Transverse colon (tissue), 4 donors: ENCODE measurements at places on chromosomes 2 and 18. TPM values are rescaled to one million over a fixed set of nuclear protein-coding genes. Genes with fewer than 3 reads are reported as not detected.

- H3K4me3 ChIP-seq: no peak overlapping the region
- no peaks in the 10 kb centered on the region for H3K27me3 ChIP-seq
- H3K4me1 ChIP-seq: no peaks in the 10 kb centered on the region
- no peak overlapping the region for H3K27ac ChIP-seq
Measured at GRCh38 chr2:100876231-100876860, 56.4 kb downstream of the NPAS2 start.

DNA sequence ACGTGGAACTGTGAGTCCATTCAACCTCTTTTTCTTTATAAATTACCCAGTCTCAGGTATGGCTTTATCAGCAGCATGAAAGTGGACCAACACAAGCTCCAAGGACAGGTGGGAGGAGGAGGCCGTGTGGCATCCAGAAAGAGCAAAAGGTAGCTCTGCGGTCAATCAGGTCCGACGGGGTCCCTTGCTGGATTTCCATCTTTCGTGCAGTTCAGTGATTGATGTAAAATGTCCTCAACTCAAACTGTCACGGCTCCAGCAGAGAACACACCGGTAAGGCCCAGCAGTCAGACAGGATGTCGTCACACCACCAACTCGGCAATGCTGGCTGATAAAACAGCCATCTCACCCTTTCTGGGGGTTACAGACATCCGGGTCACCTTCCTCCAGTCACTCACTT lies 123.3 kb downstream of the PXDN start:
- no peaks in the 10 kb centered on the region for H3K27me3 ChIP-seq
- H3K36me3 ChIP-seq: no peaks in the 10 kb centered on the region
- peaks cover 26% of the 10 kb centered on the region for H3K4me1 ChIP-seq
- H3K4me3 ChIP-seq: no peak overlapping the region
- no peak overlapping the region for H3K27ac ChIP-seq

DNA sequence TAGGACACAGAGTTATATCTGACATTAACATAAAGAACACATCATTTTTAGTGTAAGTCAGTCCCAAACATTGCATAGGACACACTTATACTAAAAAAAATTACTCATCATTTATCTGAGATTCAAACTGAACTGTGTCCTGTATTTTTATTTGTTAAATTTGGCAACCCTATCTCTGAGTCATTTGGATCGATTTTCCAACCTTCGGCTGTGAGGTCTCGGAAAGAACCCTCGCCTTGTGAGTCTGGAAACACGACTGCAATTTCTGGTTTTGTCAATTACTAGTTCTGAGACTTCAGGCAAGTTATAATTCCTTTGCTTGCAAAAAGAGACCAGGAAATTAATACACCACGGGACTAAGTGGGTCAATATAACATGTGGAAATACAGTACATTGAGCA lies 14.0 kb downstream of the ATP8B1 start:
- H3K4me1 ChIP-seq: peaks cover 84% of the 10 kb centered on the region
- H3K36me3 ChIP-seq: no peaks in the 10 kb centered on the region
- no peak for DNase-seq

PJVK gene
- not detected for total RNA-seq

- no peaks in the 10 kb centered on the region for H3K27me3 ChIP-seq
- H3K4me1 ChIP-seq: peaks cover 32% of the 10 kb centered on the region
- DNase-seq: no peak
- H3K4me3 ChIP-seq: no peak overlapping the region
- H3K27ac ChIP-seq: peak overlapping the region; percentile 3
Measured at GRCh38 chr2:10225291-10226037, 77.2 kb upstream of the HPCAL1 start.

DNA sequence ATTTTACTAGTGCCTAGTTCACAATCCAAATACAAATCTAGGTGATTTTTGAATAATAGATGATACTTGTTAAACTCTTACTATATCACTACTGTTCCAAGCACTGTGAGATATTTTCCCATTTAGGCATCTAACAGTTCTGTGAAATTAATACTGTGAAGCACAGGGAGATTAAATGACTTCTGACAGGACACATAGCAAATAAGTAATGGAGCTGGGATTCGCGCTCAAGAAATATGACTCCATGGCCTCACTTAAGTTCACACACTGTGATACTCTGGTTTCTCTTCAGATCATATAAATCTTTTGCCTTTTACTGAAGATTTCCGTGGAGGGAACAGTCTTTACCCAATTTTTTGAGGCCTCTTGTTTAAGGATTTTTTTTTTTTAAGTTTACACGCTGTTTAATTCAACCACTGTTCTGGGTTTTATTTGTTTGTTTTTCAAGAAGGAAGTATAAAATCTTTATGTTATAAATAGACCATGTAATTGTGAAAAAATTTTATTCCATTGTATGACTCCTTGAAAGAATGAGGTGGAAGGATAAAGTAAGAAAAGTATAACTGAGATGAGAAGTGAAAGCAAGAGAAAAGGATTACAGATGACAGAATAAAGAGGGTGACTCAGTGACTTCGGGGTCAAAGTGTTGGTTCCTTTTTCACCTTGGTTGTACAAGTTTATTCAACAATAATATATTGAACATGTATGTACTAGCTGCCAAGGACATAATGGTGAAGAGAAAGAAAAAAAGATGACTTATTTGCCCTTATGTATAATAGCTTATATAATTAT lies 30.2 kb downstream of the RBM45 start:
- no peak for DNase-seq
- H3K36me3 ChIP-seq: no peaks in the 10 kb centered on the region
- peaks cover 5% of the 10 kb centered on the region for H3K4me1 ChIP-seq
- no peak overlapping the region for H3K4me3 ChIP-seq
- H3K27ac ChIP-seq: no peak overlapping the region

GRCh38 chr18:38790303-38790702 lies 1224.7 kb upstream of the CELF4 start:
- no peak overlapping the region for H3K27ac ChIP-seq
- H3K4me3 ChIP-seq: no peak overlapping the region
- H3K36me3 ChIP-seq: no peaks in the 10 kb centered on the region
- DNase-seq: no peak
- no peaks in the 10 kb centered on the region for H3K27me3 ChIP-seq

CD28 gene
- total RNA-seq: 0.68 TPM

HOXD13 gene
- not detected for total RNA-seq

- H3K36me3 ChIP-seq: no peaks in the 10 kb centered on the region
- no peak overlapping the region for H3K27ac ChIP-seq
- H3K27me3 ChIP-seq: no peaks in the 10 kb centered on the region
- DNase-seq: no peak
Measured at GRCh38 chr2:38626326-38627035, 23.8 kb upstream of the HNRNPLL start.

DNA sequence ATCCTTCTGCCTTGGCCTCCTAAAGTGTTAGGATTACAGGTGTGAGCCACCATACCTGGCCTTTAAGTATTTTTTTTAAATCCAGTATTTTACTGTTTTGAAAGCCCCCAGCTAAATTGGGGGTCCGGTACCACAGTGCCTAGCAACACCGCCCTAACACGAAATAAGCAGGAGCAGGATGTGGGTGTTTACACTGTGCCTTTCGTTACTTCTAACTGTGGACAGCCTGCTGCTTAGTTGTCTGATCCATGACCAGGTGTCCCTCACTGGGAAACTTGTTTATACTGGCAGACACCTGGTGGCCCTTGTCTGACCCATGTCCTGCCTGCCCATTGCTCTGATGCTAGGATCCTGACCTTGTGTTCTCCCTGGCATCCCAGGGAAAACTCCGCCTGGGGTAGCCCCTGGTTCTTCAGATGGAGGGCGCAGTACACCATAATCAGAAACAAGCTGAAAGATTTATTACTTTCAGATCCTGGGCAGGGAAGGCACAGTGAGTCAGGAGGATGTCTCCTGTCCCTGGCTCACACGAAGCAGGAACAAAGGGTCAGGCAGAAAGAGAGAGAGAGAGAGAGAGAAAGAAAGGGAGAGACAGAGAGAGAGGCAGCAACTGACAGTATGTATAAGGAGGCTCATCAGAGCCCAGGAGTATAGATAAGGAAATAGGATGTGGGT lies 55.7 kb downstream of the NCAPH start:
- H3K36me3 ChIP-seq: no peaks in the 10 kb centered on the region
- H3K4me3 ChIP-seq: no peak overlapping the region
- no peaks in the 10 kb centered on the region for H3K4me1 ChIP-seq
- no peak for DNase-seq
- H3K27me3 ChIP-seq: no peaks in the 10 kb centered on the region
- no peak overlapping the region for H3K27ac ChIP-seq

DNA sequence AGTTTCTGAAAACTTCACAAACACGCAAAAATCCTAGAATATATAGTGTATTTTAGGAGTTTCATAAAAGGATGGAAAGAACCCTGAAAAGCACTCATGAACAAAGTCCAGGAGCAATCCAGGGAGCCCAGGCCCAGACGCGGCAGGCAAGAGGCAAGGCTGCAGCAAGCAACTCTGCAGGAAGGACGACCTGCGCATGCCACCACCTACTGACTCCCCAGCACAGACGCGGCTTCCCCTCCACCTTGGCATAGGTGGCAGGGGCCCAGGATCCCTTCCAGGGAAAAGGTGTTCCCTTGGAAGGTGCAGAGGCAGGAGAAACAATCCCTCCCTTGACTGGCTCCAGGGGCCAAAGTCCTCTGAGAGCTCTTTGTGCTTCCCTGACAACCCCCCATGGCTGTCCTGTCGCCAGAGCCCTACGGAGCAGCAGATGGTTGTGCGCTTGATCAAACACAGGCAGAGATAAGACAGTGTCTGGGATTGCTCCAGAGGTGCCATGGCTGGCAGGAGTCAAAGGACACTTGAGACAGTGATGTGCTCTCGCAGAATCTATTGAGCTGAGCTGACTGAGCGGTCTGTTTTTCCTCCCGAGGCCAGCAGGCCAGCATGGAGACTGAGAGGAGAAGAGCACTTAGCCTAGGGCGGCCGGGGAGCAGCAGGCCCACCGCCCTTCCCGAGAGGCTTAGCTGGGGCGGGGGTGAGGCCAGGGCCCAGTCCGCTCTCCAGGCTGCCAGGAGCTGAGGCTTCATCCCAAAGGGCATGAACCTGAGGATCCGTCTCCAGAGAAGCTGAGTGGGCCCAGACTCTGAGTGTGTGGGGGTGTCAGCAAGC lies 10.8 kb upstream of the AMER3 start:
- no peak overlapping the region for H3K4me3 ChIP-seq
- peak; percentile 54 for DNase-seq
- peak overlapping the region; percentile 34 for H3K27ac ChIP-seq
- H3K4me1 ChIP-seq: no peaks in the 10 kb centered on the region

BOLL gene
- total RNA-seq: not detected

- H3K4me1 ChIP-seq: no peaks in the 10 kb centered on the region
- no peak overlapping the region for H3K27ac ChIP-seq
- no peak overlapping the region for H3K4me3 ChIP-seq
- no peaks in the 10 kb centered on the region for H3K27me3 ChIP-seq
Measured at GRCh38 chr2:18966131-18966530, 376.8 kb upstream of the NT5C1B start.

ZC3H6 gene
- 13.0 TPM for total RNA-seq

- no peaks in the 10 kb centered on the region for H3K36me3 ChIP-seq
- H3K4me1 ChIP-seq: no peaks in the 10 kb centered on the region
- no peak overlapping the region for H3K27ac ChIP-seq
Measured at GRCh38 chr18:27528925-27529521, 343.9 kb upstream of the CHST9 start.
